Heart right ventricle (tissue), 16 donors: ENCODE measurements at places on chromosomes 1 and 21. TPM values are rescaled to one million over a fixed set of nuclear protein-coding genes. Genes with fewer than 3 reads are reported as not detected.

DNA sequence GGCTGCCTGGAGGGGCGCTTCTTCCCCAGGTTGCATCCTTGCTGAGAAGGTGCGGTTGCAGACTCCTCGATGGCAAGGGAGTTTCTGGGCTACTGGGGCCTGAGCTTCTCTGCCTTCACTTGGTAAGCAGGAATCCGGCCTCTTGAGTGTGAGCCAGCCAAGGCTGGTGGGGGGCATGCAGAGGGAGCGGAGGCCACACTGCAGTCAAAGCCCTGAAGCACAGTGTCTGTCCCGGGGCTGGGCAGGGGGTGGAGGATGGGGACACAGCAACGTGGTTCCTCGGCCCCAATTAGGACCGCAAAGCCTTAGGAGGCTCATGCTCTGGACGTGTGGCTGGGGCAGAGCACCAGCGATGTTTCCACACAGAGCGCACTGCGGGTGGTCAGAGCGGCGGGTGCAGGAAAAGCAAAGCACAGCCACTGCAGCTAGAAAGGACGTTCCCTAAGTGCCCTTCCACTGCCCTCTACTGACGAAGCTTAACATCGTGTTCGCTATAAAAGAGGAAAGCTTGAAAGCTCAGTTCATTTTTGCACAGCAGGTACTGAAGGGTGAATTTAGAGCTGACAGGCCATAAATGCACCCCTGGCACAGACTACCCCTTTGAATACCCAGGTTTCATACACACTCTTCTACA, 60.7 kb upstream of the COG2 start:
- no peak for DNase-seq

GRCh38 chr1:234601301-234602017, 8.5 kb downstream of the IRF2BP2 start:
- DNase-seq, result no peak

GRCh38 chr1:216804111-216804510, 80.9 kb upstream of the ESRRG start:
- DNase-seq, result no peak

GRCh38 chr1:104172243-104172681, 422.6 kb downstream of the AMY1C start:
- DNase-seq, result no peak

- DNase-seq, result no peak
These were observed 8.3 kb downstream of the TSACC start for GRCh38 chr1:156346636-156347035.

DNA sequence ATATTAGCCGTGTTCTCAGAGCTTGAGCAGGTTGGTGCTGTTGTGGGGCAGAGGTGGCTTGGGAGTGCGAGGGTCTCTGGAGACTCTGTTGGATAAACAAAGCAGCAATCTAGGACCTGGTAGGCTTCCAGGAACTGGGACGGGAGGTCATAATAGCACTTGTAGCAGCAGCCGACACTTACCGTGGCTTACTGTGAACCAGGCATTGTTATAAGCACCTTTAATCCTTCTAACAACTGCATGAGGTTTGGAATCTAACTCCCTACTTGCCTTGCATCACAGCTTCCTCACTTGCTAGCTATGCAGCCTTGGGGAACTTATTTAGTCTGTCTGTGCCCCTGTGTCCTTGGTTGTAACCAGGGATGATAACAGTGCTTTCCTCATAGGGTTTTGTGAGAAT, 94.9 kb downstream of the NAV1 start:
- DNase-seq, result no peak

GRCh38 chr1:204139088-204139487, 12.8 kb downstream of the ETNK2 start:
- DNase-seq, result no peak

- no peak for DNase-seq
These were observed 22.4 kb downstream of the DEGS1 start for GRCh38 chr1:224205438-224205840.

The PGBD2 gene
- total RNA-seq, result 2.2 TPM

The RIIAD1 gene
- total RNA-seq, result 7.5 TPM
